ENCODE measurements at places on chromosomes 7 and 10.

- DNase-seq, result no peak
Observed at GRCh38 chr7:64892666-64893309, 10.3 kb upstream of the ZNF273 start.

DNA sequence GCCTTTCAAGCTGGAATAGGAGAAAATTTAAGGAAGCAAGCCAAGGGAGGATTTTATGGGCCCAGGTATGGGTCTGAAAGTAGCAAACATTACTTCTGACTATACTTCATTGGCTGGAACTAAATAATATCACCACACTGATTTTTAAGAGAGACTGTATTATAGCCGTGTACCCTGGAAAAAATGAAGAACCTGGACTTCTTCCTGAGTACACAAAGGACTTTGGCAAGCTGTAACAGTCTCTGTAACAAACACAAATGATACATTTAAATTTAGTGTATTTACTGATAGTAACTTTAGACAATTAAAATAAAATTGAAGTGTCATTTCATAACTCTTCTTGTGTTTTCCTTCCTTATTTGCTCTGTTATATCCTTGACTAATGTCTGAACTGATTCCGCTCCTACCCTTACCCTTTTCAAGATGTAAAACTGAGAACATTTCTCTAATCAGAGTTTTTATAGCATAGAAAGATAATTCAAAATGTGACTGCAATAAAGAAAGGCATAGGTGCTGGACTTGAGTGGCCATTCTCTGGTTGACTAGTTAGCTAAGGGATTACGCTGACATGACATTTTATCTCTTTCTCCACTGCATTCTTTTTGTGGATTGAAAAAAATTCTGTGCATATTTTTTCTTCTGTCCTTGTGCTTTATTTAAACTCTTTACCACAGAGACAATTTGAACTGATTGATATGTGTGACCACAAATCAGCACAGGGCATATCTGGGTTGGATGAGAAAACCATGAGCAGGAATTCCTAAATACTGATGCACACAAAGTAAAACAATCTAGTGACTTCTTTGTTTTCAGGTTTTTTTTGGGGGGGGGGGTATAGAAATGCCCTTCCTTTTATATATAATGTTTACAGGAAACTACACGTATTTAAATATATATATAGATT, 349.7 kb downstream of the MDFIC start:
- peak; percentile 40 for DNase-seq

DNA sequence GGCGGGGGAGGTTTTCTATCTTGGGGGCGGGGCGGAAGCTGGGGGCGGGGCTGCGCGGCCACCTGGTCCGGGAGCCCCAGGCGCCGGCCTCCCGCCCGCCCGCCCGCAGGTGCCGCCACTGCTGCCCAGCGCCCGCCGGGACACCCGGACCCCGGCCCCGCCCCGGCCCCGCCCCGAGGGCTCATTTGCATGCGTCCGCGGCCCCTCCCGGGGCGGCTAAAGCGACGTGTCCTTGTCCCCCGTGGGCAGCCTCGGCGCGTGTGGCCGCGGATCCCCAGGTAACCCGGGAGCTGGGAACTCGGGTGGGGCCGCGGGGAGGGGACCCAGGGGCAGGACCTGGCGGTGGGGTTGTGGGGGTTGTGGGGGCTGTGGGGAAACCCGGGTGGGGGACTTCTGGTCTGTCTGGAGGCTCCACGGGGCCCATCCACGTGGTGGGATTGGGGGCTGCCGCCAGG, at the start of gene BHLHA15:
Gene BHLHA15, plus strand, starts transcription at position 219 of the 455 bp plus-strand sequence. CDS start 871 bp downstream, outside the sequence.
- no peak for DNase-seq

- no peak for DNase-seq
Observed at GRCh38 chr7:5448378-5449037, 24.9 kb upstream of the TNRC18 start.

DNA sequence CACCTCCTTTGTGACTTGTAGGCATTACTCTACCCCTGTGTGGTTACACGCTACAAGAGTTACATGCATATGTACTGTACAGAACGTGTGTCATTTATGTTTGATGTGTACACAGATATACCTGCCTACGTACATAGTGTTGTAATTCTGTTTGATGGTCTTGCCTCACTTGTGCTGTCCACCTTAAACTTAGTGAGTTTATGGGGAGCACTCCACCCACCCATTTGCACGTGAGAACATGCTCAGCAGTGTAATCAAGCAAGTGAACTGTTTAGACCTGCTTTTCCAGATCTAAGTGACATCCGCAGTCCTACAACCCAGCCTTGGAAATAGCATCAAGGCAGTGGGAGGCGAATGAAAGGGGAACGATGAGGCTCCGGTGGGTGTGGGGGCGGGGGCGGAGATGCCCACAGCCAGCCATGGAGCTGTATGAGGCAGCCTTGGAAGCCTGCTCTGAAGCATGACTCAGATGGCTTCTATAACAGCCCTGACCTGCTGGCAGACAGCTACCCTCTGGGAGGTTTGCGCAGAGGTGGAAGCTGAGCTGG, 52.1 kb downstream of the SUFU start:
- DNase-seq, result no peak

DNA sequence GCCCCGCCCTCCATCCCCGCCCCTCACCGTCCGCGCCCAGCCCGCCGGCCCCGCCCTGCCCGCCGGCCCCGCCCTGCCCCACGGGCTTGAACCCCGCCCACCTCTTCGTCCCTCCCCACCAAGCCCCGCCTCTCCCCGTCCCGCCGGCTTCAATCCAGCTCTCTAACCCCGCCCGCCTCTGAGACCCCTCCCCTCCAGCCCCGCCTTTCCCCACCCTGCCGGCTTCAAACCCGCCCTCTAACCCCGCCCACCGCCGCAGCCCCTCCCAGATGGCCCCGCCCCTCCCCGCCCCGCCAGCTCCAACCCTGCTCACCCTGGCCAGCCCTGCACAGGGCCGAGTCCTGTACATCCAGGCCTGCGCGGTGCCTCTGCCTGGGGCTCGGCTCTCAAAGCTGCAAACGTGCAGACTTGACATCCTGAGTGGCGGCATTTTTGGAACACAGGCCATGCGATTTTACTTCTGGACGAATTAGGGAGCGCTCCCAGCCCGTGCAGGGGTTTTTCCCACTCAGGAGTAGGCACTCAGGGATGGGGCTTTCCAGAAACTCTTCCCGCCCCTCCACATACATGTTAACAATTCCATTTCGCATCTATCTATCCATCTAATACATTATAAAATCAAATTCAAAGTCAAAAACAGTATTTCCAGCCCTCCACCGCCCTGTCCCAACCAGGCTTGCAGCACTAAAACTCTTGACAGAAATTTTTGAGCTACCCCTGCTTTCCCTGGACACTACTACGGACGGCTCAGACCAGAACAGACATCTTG, 477 bp upstream of the NMT2 start:
- DNase-seq, result peak; percentile 52

DNA sequence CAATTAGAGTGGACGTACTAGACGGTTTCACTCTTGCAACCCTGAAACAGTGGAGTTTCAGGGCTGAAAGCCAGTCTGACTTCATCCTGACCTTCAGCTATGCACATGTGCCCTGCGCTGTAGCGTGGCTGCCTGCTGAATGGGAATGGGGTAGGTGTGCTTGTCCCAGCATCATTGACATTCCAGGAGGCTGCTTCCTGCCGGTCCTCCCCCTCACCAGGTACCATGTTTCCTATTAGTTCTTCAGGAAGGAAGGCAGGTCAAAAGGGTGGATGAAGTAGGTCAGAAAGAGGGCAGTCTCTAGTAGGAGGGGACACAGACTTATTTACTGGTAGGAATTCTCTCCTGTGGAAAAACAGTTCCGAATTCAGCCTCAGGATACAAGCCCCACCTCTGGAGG, 551.8 kb upstream of the GALNT17 start:
- no peak for DNase-seq
